ENCODE measurements at places on chromosomes 13 and 19.

DNA sequence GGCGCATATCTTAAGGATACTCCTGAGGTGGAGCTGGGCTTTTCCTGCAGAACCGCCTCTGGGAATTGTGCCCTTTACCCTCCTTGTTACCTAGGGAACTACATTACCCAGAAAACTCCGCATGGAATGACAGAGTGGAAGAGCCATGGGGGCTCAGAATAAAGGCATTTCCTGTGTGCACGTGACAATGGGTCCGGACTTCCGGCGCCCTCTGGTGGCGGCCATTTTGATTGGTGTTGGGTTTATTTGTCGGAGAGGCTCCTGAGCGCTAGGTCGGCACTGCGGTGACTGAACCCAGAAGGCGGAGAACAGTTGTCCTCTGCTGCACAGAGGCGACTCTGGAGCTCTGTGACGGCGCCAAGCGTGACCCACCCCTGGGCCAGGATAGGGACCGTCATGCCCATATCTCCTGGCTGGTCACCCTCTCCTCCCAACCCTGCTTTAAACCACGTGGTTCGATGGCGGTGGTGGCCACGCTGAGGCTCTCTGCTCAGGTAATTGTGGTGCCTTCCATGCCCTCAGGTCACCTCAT lies at the start of gene ZNF587B:
TSS of gene ZNF587B (plus strand) at position 229 of the 532 bp plus-strand sequence. CDS start at position 459, 230 bp downstream.
- DNase-seq: peak; percentile 92

GRCh38 chr13:65551208-65551607 lies 1678.9 kb downstream of the PCDH9 start:
- no peak for DNase-seq

DNA sequence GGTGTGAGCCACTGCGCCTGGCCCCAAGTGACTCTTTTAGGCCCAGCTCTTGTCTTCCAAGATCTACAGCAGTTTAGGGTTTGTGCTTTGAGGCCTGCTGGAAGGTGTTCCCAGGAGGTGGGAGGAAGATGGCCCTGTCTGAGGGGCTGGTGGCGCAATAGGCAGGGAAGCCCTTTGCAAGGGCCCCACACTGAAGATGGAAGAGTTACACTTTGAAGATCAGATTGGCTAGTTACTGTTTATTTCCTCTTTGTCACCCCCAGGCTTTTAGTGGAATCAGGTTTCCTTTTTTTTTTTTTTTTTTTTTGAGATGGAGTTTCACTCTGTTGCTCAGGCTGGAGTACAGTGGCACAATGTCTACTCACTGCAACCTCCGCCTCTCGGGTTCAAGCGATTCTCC lies 1.9 kb upstream of the RABAC1 start:
- no peak for DNase-seq

- no peak for DNase-seq
Measured at GRCh38 chr19:50500753-50501151, 10.2 kb downstream of the JOSD2 start.

GRCh38 chr13:65964672-65965071 lies 1265.5 kb downstream of the PCDH9 start:
- no peak for DNase-seq

GRCh38 chr13:98310485-98311199 lies 133.6 kb upstream of the RNF113B start:
- DNase-seq: no peak

DNA sequence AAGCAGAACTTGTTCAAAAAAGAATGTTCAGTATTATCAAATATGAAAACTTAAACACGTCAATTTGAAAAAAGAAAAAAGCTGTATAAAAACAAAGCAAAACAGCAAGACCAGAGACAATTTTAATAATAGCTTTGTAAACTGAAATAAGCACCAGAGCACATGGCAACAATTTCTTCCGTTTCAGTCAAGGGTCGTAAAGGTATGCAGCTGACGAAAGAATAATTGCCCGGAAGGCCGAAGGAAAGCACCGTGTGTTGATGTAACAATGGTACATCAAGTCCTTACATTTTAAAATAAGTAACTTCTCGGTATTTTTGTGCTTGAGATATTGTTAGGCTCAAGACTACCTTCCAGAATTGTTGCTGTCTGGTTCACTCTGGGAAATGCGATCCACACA lies 1.7 kb downstream of the PROSER1 start:
- DNase-seq: no peak

DNA sequence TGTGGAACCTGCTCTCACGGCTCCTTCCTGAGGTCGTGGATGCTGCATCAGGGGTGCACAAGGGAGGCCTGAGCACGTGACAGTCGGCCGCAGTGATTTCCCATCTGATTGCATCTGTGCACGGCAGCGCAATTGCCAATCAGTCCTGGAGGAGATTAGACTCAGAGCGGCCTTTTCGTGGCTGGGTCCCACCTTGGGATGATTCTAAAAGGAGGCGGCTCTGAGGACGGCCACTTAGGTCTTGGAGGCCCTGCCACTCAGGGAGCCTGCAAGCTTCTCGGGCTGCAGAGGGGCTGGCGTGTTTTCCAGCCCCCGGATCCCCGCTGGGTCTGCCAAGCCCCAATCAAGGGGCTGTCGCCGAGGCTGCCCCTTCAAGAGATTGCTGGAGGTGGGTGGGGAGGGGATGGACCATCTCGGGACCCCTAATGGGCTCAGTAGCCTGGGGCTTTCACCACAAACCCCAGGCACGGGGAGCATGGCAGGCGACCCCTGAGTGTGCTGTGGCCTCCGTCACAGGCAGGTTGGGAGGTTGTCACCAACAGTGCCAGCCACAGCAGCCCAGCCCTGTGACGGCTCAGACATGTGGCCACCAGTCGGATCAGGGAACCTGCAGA lies 51.6 kb downstream of the SOX1 start:
- DNase-seq: no peak

GRCh38 chr13:43195551-43195950 lies 172.2 kb downstream of the DNAJC15 start:
- no peak for DNase-seq

- DNase-seq: no peak
Measured at GRCh38 chr13:31775148-31775547, 35.8 kb downstream of the RXFP2 start.

GRCh38 chr13:48184260-48184659 lies 48.7 kb upstream of the ITM2B start:
- no peak for DNase-seq

- DNase-seq: peak; percentile 73
Measured at GRCh38 chr19:44644402-44645016, 799 bp downstream of the PVR start.

DNA sequence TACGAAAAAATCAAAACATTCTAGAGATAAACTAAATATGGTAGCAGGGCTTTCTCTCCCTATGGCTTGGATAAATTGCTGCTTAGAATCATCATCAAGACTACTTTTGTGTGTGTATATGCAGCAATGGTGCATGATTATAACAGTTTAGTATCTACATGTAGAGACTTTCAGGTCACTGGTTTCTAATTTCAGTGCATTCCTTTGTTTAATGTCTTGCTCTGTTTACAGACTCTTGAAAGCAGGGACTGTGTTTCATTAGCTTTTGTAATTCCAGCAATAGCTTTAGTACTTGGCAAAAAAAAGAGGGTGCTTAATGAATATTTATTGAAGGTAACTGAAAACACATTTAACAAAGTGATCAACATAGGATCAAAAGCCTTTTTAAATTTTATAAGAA lies 420.7 kb downstream of the PCDH9 start:
- no peak for DNase-seq

- DNase-seq: no peak
Measured at GRCh38 chr19:23222998-23223652, 27.1 kb downstream of the ZNF724 start.

- DNase-seq: no peak
Measured at GRCh38 chr13:19597523-19597922, 35.9 kb upstream of the MPHOSPH8 start.

DNA sequence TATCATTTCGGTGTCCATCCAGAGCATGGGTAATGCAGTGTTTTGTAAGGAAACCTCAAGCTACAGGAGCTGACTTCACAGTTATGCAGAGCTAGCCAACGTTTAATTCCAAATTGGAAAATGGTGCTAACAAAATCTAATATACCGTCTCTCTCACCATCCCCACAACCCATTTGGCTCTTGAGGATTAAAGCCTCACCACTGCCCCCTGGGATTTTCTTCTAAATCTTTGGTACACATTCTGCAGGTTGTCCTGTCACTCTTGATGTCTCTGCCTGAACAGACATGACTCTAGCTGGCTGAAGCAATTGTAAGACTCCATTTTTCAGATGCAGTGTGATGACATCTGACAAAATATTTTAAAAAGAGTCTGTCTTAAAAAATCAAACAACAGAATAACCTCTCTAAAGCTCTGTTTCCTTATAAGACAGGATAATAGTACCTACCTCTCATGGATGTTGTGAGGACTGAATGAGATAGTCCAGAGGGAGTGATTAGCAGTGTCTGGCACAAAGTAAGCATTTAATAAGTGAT lies 451.8 kb downstream of the SUCLA2 start:
- DNase-seq: no peak

GRCh38 chr19:8221161-8221560 lies 12.0 kb downstream of the CERS4 start:
- DNase-seq: no peak

DNA sequence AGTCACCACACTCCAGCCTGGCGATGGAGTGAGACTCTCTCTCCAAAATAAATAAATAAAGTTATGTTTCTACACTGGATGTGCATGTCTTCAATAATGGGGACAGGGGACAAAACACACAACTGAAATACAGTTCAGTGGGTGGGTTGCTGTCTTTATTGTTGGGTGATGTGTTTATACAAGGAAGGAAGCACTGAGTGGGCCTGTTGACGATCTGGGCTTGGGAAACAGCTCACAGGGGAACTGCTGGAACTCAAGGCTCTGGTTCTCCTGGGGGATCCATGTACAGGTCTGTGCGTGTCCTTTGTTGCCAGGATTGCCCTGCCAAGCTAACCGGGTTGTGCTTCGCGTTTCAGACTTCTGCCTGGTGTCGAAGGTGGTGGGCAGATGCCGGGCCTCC lies 18.9 kb downstream of the SPINT2 start:
- no peak for DNase-seq

DNA sequence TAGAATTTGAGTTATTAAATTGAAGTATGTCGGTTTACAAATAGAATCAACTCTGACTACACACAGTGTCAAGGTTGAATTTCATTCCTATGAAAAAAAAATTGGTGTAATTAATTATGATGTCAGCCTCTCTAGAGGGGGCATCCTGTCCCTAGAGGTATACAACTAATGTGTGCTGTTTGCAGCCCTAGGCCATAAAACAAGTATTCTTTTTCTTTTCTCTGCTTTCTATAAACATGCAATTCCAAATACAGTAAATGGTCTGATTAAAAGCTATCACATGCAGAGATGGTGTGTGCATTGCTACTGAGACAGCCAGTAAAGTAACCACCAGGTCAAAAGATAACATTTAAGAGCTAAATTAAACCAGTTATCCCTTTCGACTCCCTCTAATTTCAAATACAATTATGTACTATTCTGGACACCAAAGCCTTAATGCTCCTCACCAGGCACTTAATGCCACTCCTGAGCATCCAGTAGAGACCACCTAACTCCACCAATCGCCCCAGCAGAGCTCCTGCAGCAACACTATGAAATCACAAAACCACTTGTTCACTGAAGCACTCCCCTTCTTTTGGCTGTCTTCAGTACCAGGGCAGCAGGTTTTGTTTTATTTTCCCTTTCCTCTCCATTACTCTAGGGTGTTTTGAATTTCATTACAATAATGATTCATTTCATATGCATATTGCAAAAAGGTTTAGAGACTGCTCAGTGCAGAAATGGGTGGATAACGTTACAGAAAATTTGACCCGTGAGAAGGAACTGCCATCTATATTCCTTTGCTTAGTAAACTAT lies 426.9 kb downstream of the PCDH9 start:
- no peak for DNase-seq

- DNase-seq: no peak
Measured at GRCh38 chr13:79011179-79011578, 352.2 kb upstream of the OBI1 start.

DNA sequence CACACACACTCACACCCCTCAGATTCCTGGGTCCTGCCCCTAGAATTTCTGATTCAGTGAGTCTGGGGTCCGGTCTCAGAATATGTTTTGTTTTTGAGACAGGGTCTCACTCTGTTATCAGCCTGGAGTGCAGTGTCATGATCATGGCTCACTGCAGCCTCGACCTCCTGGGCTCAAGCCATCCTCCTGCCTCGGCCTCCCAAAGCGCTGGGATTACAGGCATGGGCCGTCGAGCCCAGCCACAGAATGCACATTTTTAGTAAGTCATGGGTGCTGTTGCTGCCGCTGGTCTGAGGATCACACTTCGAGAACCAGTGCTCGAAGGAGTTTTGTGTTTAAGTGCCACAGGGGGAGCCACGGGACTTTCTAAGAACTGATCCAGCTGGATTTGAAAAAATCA lies 22.1 kb upstream of the TNFSF14 start:
- DNase-seq: no peak

DNA sequence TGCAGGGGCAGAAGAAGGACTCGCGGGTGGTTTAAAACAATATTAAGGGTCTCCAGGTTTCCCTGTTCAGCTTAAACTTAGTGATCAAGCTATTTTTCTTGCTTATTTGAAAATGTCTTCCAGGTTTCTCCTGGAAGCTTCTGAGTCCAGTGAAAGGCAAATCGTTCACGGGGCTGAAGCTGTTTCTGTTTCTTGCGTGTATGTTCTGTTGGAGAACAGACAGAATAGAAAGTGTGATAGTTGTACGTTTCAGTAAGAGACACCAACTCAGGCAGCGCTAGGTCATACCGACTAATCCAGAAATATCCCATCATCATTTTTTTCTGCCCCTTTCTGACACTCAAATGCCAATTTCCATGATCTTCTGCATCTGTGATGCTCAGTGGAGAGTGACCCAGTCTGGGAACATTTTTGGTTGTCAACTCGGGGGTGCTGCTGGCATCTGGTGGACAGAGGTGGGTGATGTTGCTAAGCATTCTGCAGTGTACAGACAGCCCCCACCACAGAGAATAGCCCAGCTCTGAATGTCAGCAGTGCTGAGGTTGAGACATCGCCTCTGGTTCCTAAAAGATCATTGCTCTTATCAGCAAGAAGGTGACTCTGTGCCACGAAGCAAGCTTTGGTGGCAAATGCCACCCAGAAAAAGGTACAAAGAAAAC lies 4.3 kb downstream of the KLF2 start:
- DNase-seq: no peak

Data from H1 (cell line).